ENCODE measurements at places on chromosomes 12 and 14.

GRCh38 chr12:71107936-71108335 is 49.9 kb downstream of the TSPAN8 start:
- no peak for DNase-seq

DNA sequence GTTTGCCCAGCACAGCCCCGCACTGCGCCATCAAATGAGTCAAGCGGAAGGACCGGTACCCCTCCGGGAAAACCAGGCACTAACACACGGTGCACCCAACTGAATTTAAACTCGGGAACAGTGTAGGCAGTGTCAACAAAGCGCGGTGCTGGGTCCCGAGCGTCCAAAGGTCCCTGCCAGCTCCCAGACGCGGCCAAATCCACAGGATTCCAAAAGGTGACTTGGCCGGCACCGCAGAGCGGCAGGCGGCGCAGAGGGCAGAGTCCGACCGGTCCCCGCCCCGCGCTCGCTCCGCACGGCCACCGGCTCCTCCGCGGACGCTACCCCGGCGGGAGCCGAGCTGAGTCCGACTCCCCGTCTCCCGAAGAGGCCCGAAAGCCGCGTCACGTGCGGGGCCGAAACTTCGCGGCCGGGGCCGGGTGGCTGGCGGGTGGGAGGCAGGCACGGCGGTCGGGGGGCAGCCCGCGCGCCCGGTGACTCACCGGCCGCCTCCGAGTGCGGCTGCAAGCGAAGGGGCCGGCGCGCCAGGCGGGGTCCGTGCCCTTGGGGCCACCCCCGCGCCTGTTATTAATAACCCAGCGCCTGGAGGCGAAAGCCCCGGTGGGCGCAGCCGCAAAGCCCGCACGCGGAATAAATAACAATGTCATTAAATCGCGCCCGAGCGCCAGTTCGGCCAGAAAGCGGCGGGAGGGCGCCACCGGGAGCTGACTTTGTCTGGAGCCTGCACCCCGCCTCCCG is 863 bp downstream of the DENND5B start:
- no peak for DNase-seq

GRCh38 chr12:77352946-77353345 is 287.6 kb upstream of the E2F7 start:
- no peak for DNase-seq

DNA sequence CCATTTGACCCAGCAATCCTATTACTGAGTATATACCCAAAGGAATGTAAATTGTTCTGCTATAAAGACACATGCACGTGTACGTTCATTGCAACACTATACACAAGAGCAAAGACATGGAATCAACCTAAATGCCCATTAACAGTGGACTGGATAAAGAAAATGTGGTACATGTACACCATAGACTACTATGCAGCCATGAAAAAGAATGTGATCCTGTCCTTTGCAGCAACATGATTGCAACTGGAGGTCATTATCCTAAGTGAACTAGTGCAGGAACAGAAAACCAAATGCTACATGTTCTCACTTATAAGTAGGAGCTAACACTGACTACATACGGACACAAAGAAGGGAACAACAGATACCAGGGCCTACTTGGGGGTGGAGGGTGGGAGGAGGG is 45.7 kb upstream of the VRK1 start:
- no peak for DNase-seq

DNA sequence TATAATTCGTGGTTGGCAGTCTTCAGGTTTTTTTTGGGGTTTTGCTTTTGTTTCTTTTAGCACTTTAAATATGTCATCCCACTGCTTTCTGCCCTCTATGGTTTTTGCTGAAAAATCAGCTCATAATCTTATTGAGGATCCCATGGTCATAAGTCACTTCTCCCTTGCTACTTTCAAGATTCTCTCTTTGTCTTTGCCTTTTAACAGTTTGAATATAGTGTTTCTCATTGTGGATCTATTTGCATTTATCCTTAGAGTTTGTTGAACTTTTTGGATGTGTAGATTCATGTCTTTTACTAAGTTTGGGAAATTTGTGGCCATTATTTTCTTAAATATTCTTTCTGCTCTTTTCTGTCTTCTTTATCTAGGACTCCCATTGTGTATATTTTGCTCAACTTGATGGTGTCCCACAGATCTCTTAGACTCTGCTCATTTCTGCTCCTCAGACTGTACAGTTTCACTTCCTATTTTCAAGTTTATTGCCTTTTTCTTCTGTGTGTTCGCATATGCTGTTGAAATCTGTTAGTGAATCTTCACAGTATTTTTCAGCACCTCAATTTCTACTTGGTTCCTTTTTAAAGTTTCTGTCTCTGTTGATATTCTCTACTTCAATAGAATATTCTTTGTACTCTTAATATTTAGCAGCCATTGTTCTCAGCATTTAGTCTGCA is 70.8 kb downstream of the WNK1 start:
- no peak for DNase-seq

DNA sequence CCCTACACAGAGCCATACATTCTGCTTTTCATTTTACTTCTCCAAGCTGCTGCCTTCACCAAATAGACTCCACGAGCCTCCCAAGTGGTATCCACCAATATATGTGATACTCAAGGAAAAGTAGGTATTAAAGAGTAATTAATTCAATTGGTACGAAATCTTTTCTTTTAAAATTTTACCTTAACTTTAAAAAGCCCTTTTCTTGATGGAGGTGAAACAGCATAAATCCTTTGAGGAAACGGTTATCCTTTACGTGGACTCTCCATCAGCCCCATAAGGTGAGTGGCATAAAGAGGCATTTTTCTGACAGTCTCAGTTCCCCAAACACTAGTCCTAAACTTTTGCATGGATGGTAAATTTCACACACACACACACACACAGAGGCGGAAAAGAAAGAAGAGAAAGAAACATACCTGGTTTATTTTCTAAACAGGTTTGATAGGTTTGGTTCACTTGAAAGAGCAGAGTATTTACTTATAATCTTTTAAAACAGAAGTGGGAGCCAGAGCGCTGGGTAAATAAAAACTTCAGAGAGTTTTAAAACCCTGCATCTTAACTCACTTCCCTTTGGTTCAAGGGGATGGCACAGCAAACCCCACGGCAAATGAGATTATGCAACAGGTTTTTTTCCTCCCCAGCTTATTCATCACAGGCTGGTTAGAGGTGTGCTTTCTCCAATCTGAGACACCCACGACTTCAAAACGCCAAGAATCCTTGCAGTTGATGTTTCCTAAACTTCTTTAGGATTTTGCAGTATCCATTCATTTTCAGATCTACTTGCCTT is 1.9 kb downstream of the DUSP16 start:
- DNase-seq, result no peak

GRCh38 chr12:116425256-116426193 is 133.7 kb upstream of the MAP1LC3B2 start:
- DNase-seq, result no peak

GRCh38 chr12:92650228-92650822 is 52.5 kb upstream of the PLEKHG7 start:
- no peak for DNase-seq

- no peak for DNase-seq
Observed at GRCh38 chr12:52082026-52082668, 2.6 kb downstream of the SMIM41 start.

DNA sequence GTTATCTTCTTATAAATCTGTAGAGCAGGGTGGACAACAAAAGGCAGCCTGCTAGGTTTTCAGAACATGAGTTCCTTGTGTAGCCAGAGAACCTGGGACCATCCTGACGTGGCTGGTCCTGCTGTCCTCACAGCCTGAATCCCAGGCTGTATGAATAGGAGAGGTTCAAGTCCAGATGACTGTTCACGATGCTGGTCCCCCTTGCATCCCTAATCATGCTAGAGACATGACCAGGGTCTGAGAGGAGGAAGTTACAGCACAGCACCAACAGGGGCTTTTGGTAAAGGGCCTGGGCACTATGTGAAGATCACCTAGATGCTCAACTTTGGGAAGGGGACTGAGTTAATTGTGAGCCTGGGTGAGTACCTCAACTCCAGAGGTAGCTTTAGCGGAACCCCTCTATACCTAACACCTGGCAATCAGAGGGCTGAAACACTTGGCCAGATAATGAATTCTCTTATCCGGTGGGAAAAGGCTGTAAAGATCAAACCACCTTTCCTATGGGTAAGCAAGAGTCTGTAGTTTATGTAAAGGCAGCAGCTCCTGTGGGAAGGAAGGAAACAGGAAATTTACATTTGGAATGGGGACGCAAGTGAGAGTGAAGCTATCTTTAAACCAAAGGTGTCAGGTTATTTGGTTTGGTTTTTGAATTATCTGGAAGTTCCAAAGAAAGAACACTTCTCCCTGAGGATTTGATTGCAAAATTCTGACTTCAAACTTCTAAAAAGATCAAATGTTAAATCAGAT is 112.8 kb downstream of the DAD1 start:
- DNase-seq, result no peak

- no peak for DNase-seq
Observed at GRCh38 chr12:66072135-66072534, 58.4 kb downstream of the LLPH start.

DNA sequence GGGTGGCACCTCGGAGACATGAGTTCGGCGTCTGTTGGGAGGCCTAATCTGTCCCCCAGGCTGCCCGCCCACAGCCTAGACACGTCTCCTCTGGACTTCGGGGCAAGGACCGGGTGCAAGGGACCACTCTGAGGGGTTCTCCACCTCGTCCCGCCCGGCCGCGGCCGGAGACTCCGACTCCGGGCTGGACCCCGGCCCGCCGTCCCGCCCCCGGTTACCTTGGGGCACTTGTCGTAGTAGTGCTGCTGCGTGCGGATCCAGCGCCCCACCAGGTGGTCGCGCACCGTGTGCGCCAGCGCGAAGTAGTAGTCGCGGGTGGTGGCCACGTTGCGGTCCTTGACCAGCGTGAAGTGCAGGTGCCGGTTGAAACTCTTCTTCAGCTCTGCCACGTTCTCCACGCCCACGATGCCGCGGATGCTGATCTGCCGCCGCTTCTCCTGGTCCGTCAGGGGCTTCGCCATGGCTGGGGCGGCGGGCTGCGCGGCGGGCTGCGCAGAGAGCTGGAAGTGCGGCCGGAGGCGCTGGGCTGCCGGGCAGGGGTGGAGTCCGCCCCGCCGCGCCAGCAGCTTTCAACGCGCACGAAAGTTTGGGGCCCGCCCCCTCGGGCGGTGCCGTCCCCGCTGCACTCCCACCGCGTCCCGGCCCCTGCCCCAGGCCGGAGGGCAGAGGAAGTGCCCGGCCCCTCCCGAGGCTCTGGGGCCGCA is at the start of gene PYGL:
PYGL (minus strand) TSS at position 541 of the 704 bp plus-strand sequence; CDS start at position 461, 80 bp downstream.
- DNase-seq, result no peak

- DNase-seq, result no peak
Observed at GRCh38 chr14:88323086-88323522, at the start of gene KCNK10. Gene KCNK10, minus strand, starts transcription at chr14:88323269. Its CDS starts 471 bp downstream, at chr14:88322798.

GRCh38 chr14:84646786-84647500 is 883.0 kb upstream of the FLRT2 start:
- DNase-seq, result no peak

- DNase-seq, result no peak
Observed at GRCh38 chr14:23704890-23705289, 68.7 kb downstream of the DHRS2 start.

DNA sequence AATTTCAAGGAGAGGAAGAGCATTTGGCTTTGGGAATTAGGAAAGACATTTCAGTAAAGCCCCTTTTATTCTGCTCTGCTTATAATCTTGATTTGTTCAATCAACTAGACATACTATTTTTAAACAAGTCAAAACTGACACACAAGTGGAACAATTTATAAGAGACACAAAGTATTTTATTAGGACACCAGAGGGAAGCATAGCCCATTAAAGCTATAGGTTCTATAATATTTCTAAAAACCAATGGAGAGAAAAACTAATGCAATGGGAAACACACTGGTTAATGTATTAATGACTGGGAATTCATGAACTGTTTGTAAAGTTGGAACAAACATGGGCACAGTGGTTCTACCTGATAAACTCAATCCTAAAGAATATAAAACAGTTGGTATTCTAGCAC is 15.3 kb upstream of the CERS5 start:
- DNase-seq, result no peak

DNA sequence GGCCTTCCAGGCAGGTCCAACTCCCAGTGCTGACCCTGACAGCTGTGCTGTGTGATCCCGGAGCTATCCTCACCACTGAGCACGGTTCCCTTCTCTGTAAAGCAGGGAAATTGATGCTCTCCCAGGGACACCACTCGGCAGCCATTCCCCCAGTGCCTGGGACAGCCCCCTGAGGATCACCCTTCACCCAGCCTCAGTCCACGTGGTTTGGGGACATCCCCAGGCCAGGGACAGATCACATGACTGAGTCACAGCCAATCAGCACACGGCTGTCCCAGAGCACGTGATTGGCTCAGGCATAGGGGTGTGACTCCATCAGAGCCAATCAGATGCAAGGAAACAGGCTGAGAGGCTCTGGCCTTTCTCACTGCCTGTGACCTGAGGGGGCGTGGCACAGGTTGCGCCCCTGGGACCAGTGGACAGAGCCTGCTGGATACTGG is 68.8 kb upstream of the SFSWAP start:
- no peak for DNase-seq

DNA sequence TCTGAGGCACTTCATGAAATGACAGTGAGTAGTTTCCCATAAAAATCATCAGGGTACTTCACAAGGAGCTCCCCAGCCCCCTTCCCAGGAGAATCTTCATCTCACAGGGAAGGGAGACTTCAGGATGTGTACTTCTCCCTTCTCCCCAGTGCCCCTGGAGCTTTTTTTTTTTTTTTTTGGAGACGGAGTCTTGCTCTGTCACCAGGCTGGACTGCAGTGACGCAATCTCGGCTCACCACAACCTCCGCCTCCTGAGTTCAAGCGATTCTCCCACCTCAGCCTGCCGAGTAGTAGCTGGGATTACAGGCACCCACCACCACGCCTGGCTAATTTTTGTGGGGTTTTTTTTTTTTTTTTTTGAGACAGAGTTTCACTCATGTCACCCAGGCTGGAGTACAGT is 10.4 kb downstream of the ITPK1 start:
- no peak for DNase-seq
